ENCODE measurements at places on chromosomes 7 and 10.

DNA sequence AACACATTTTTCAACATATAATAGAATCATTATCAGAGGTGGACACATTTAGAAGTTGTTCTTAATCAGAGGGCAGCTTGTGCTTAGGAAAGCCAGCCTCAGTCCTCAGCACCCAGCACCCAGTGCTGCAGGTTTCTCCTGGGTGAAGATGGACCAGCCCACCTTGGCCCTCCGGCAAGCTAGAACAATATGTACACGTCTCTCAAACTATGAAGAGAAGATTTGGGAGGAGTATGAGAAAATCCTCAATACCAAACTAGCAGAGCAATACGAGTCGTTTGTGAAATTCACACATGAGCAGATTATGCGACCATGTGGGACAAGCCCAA, 13.5 kb upstream of the RALA start:
- no peak for DNase-seq

DNA sequence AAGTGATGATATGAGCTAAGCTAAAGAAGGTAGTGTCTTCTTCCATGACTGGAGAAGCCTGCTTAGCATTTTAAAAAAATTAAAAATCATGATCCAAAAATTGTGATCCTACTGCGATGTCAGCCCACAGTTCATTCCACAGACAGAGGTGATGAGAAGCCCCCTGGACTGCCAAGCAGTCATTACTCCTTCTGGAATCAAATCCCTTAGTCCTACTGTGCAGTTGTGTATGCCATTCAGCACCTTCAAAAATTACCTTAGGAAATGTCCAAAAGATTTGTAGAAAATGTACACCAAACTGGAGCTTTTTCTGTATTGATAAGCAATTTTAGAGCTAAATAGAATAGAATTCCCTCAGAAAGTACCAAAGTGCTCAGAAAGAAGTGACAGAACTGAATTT, 283.5 kb upstream of the NFE2L3 start:
- no peak for DNase-seq

DNA sequence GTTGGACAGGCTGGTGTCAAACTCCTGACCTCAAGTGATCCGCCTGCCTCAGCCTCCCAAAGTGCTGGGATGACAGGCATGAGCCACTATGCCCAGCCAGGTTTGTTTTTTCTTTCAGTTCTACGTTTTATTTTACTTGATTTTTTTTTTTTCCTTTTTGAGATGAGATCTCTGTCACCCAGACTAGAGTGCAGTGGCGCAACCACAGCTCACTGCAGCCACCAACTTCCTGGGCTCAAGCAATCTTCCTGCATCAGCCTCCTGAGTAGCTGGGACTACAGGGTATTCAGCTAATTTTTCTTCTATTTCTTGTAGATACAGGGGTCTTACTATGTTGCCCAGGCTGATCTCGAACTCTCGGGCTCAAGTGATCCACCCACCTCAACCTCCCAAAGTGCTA, 24.3 kb downstream of the GDI2 start:
- no peak for DNase-seq

DNA sequence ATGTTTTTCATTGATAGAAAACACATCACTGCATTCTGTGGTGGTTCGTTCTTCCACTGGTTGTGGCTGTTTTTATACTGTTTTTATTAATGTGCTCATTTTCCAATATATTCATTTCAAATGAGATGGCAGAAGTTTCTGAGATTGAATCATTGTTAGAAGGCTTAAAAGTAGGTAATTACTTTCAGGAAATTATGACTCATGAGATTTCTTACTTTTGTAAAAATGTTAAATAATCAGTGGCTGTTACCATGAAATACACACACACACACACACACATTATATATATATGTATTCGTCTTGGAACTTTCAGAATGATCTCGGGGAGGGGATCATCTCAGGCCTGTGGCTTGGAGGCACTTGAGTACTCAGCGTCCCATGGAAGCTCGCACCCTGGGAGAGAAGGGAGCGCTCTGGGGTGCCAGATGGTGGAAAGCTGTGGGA, 66.1 kb downstream of the ZMYND11 start:
- peak; percentile 25 for DNase-seq

GRCh38 chr10:113111260-113111659, 161.2 kb downstream of the TCF7L2 start:
- DNase-seq, result no peak

- DNase-seq, result no peak
These were observed 35.5 kb upstream of the NCAPG2 start for GRCh38 chr7:158740013-158740656.

DNA sequence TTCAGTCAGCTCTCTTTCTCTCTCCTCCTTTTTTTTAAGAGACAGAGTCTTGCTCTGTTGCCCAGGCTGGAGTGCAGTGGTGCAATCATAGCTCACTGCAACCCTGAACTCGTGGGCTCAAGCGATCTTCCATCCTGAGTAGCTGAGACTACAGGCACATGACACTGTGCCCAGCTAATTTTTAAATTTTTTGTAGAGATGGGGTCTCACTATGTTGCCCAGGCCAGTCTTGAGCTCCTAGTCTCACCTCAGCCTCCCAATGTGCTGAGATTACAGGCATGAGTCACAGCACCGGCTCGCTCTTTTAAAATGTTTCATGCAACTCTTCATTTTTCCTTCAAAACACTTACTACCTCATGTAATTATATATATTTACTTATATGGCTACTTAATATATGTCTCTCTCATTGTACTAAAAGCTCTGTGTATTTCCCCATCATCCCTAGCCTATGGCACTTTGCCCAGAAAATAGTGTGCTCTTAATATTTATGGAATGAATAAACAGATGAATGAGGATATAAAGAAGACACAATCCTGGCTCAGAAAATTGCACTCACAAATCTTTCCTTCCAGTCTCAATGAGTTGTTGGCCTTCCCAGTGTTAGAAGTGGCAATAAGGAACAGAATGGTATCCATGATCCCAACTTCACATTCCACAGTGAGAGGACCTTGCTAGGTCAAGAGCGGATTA, 33.9 kb downstream of the EBLN1 start:
- no peak for DNase-seq

GRCh38 chr7:158821171-158822031, 7.9 kb downstream of the ESYT2 start:
- DNase-seq, result no peak

- DNase-seq, result peak; percentile 57
These were observed 16.2 kb downstream of the ATG9B start for GRCh38 chr7:151008143-151008510.

DNA sequence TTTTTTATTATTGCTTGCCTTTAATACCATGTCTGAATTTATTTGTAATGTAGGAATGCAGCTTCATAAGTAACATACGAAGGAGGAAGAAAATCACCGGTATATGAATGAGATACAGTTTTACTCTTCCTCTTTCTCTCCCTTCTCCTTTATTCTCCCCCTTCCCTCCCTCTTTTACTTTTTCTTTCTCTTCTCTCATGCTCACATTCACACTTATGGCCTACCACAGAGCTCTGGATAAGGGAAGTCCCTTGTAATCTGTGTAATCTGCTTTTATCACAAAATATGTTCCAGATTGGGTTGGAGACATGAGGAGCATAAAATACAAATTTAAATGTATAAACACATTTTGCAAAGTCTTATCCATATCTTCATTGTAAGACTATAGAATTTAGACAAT, 59.4 kb downstream of the MDFIC start:
- DNase-seq, result no peak

GRCh38 chr7:91660734-91661356, 219.7 kb downstream of the MTERF1 start:
- no peak for DNase-seq

- no peak for DNase-seq
These were observed 23.5 kb downstream of the IMPDH1 start for GRCh38 chr7:128385988-128386925.

DNA sequence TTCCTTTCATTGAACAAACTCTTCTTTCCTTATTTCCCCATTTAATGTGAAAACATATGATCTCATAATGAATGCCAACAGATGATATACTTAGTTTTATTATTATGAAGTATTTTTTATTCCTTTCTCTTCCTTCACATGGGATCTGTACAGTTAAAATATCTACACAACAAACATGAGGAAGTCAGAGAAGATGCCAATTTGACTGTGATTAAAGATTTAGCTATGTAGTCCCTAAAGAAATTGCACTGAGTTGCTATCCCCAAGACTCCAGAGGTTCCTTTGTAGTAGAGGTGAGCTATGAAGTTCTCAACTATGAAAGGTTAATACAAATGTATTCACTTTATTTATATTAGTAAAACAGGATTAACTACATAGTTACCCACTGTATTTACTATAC, 60.6 kb upstream of the LRRN3 start:
- DNase-seq, result no peak

DNA sequence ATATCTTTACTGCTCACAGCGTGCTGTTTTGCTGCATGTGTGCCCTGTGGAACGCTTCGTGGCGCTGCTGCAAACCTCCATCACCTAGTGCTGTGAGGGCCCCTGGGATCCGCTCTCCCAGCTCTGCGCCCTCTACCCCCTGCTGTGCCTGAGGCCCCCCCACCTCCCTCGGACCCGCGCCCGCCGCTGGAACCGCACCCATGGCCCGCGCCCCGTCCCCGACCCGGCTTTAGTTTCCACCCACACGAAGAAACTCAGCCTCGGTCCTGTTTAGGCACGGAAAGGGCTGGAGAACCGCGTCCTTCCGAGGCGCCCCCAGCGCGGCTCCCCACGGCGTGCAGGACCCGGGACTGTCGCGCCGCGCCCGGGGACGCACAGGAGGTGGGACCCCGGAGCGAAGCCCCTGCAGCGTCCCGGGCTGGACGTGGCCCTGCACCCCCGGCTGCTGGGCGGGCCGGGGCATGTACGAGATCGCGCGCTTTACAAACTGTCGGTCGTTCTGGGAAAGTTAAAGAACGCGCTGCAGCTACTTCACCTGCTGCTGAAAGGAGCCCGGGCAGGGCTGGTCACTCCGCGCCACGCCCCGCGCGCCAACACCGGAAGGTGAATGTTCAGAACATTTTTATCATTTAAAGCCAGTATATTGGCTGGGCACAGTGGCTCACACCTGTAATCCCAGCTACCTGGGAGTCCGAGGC, 54.3 kb downstream of the BMS1 start:
- no peak for DNase-seq

DNA sequence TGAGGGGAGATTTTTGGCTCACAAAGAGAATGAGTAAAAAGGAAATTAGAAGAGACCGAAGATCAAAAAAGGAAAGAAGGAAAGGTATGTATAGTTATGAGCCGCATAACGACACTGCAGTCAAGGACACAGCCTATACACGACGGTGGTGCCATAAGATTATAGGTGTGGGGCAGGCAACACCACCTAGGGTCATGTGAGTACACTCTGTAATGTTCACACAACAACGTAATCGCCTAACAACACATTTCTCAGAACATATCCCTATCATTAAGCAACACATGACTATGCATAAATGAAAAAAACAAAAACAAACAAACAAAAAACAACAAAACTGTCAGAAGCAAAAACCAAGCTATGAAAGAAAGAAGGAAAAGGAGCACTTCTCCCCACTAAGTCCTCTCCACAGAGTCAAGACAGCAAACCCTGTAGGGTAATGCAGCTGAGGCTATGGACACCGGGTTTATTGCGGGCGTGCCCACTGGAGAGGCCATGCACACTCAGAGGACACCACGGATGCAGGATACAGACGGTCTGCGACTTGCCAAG, 45.1 kb downstream of the PIP4K2A start:
- no peak for DNase-seq
